Left renal cortex interstitium (tissue), 4 donors: ENCODE measurements at places on chromosomes 5 and 9.

- no peak for DNase-seq
Measured at GRCh38 chr5:91307048-91307447, 76.1 kb downstream of the ARRDC3 start.

- no peak for DNase-seq
Measured at GRCh38 chr9:98989036-98990000, 45.6 kb downstream of the COL15A1 start.

GRCh38 chr5:170168797-170169196 lies 63.1 kb downstream of the FOXI1 start:
- DNase-seq = no peak

DNA sequence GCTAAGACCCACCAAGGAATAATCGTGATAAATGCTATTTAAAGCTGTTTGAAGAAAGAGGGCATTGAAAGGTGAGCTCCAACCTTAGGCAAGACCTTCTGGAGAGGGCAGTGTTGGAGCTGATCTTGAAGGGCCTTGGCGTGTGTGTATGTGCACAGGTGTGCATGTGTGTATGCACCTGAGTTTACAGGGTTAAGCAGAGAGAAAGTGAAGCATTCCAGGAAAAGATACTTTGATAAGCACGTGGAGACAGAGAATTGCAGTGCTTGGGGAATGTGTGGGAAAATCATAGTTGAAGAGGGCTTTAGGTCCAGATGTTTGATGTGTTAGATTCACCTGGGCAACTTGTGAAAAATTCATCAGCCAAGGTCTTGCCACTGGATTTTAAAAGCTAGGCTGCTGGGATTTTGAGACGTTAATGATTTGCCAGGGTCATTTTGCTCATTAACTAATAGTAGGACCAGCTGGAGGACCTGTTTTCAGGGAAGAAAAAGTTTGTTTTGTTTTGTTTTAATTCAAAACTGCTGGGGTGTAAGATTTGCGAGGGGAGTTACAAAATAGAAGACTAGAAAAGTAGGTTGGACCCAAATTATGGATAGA lies 78.3 kb upstream of the ANKRD55 start:
- no peak for DNase-seq

GRCh38 chr9:71079451-71079850 lies 42.0 kb downstream of the TRPM3 start:
- DNase-seq = no peak
